ENCODE measurements at places on chromosomes 16 and 17. TPM values are rescaled to one million over a fixed set of nuclear protein-coding genes. Genes with fewer than 3 reads are reported as not detected.

Gene CDK3
- polyA plus RNA-seq = 3.9 TPM

Gene IRX6
- polyA plus RNA-seq = not detected

Gene NEUROD2
- polyA plus RNA-seq = not detected

Gene C16orf54
- 0.28 TPM for polyA plus RNA-seq

Gene CDR2L
- polyA plus RNA-seq = 7.4 TPM

Gene SPSB3
- polyA plus RNA-seq = 322 TPM

Gene MIEF2
- 7.5 TPM for polyA plus RNA-seq

Gene PKMYT1
- 1.1 TPM for polyA plus RNA-seq

Gene NLRC3
- polyA plus RNA-seq = 0.38 TPM

Gene C17orf107
- polyA plus RNA-seq = 0.49 TPM

Gene CRHR1
- polyA plus RNA-seq = not detected

Gene ALOX12B
- polyA plus RNA-seq = not detected

Gene KRTAP4-5
- polyA plus RNA-seq = not detected

Gene ASPHD1
- polyA plus RNA-seq = 0.46 TPM

Gene RND2
- polyA plus RNA-seq = 3.9 TPM

Gene PDILT
- not detected for polyA plus RNA-seq

Gene NME1
- polyA plus RNA-seq = 34.8 TPM

Gene DPEP1
- polyA plus RNA-seq = not detected

Gene DHRS7C
- not detected for polyA plus RNA-seq

Gene RSKR
- polyA plus RNA-seq = 3.0 TPM

Gene OTOP2
- polyA plus RNA-seq = 0.25 TPM

Gene MYH13
- not detected for polyA plus RNA-seq

Gene CETP
- polyA plus RNA-seq = not detected

Gene ARHGAP27
- 5.4 TPM for polyA plus RNA-seq

Gene PLLP
- 7.6 TPM for polyA plus RNA-seq

Gene SEZ6
- not detected for polyA plus RNA-seq

Gene TTYH2
- 3.1 TPM for polyA plus RNA-seq

Gene PCGF2
- polyA plus RNA-seq = 33.2 TPM

Measured in aorta (tissue), 5 donors.